Glomerular endothelial cell (primary cell): ENCODE measurements at places on chromosomes 5 and 9.

DNA sequence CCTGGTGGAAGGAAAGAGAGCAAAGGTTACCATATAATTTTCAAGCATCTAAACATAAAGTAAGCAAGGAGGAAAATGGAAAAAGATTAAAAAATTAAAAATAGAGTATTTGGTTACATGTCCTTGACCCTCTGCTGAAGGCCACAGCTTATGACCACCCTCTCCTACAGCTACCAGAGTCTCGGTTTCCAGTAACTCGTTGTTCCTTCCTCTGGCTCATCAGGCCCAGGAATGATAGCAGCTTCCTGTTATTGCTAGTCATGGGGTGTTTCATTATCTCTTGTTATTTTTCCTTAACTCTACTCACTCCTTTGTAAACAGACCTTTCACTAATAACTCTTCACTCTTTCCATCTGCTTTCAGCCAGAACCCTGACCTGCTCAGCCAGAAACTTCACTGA, 102.2 kb downstream of the YTHDC2 start:
- DNase-seq: no peak

GRCh38 chr5:37165761-37166160, 83.4 kb downstream of the CPLANE1 start:
- no peak for DNase-seq

GRCh38 chr9:22921742-22922141, 475.1 kb downstream of the DMRTA1 start:
- no peak for DNase-seq

DNA sequence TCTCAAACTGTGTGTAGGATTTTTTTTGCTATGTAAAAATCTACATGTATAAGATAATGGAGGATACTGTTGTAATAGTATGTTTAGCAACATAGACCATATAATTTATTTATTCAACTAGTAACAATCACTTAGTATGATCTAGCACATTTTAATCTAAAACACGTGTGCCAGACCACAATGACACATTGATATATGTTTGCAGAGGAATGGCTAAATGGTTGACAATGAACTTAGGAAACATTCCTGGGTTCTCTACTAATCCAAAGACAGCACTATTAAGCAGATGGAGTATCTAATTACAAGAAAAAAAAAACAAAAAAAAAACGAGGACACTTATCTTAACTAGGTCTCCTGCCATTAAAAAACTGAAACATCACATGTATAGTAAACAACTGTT, 261.7 kb upstream of the PAPPA start:
- DNase-seq: no peak

- DNase-seq: no peak
These were observed 221.8 kb downstream of the DOCK8 start for GRCh38 chr9:436482-436881.

GRCh38 chr5:148205044-148205806, 2.4 kb downstream of the SPINK6 start:
- no peak for DNase-seq

- DNase-seq: no peak
These were observed 107.2 kb downstream of the DRD1 start for GRCh38 chr5:175336781-175337180.
